ENCODE measurements at places on chromosomes 12 and 14.

DNA sequence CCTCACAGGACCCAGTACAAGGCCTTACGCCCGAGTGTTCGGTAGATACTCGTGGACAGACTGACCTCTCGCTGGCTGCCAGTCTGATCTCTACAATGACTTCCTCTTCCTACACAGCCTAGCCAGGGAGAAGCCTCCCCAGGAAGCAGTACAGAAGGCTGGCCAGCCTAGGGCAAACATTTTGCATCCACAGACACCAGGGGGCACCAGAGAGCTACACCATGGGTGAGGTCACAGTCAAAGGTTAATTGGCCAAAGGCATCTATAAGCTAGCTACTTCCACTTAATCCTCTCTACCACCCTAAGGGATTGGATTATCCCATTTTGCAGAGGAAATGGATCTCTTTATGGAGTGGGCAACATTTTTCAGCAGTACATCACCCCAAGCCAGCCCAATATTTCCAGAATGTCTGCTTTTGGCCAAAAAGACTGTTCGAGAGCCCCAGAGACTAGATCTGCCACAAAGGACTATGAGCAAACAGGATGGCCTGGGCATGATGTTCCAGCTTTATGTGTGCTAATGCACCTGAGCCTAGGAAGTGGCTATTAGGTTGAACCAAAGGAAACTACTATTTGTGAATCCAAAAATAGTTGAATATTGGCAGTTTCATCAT, 14.6 kb upstream of the PNMA1 start:
- DNase-seq = peak; percentile 86

- DNase-seq = peak; percentile 28
These were observed 53.3 kb upstream of the CERS5 start for GRCh38 chr12:50220363-50220995.

- DNase-seq = no peak
These were observed 353.7 kb downstream of the LRIG3 start for GRCh38 chr12:58566599-58566998.

GRCh38 chr12:25155022-25155576, 39.9 kb downstream of the DNAI7 start:
- DNase-seq = peak; percentile 64

- no peak for DNase-seq
These were observed 5.1 kb upstream of the LEMD3 start for GRCh38 chr12:65164244-65164643.

GRCh38 chr14:97350894-97351731, 553.9 kb downstream of the VRK1 start:
- no peak for DNase-seq

DNA sequence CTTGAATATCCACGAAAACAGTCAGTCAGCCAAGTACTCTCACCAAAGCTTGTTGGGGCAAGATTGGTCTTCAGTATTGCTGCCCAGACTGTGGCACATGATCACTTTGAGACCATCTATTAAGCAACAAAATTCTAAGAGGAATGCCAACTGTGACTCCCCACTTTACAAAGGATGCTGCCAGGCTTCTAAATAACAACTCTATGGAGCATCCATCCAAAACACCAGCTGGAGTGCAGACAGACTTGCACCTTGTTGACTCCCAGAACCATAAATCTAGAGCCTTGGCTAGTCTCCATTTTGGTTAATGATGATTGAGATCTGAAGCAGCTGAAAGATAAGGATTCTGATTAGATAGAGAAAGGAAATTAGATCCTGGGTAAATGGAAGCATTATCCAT, 132.8 kb downstream of the DIO2 start:
- DNase-seq = no peak

DNA sequence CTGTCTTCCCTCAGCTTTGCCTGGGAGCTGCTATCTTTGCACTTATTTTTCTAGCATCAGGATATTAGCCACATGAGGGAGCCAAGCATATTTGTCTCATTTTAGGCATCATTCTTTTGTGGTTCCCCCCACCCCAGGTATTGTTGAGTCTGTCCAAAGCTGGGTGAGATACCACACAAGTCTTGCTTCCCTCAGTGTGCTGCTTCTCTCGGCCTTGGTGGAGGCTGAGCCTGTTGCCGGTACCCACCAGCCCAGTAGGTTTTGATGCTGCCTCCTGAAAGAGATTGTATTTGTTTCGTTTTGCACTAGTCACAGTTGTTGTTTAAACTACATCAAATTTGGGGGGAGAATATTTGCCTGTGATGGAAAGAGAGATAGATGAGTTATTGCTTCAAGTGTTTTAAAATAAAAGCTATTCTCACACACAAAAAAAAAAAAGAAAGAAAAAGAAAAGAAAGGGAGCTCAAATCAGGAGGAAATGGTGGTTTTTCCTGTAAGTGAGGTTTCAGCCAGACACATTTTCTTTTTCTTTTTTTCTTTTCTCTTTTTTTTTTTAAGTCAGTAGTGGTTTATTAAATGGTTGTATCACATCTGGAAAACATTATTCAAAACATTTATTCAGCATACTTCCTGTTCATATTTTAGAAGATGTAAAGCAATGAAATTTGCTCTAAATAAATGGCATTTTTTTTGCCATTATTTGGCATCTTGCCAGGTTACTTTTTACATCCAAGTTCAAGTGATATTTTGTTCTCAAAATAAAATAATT, 58.5 kb downstream of the SLC4A8 start:
- peak; percentile 30 for DNase-seq

DNA sequence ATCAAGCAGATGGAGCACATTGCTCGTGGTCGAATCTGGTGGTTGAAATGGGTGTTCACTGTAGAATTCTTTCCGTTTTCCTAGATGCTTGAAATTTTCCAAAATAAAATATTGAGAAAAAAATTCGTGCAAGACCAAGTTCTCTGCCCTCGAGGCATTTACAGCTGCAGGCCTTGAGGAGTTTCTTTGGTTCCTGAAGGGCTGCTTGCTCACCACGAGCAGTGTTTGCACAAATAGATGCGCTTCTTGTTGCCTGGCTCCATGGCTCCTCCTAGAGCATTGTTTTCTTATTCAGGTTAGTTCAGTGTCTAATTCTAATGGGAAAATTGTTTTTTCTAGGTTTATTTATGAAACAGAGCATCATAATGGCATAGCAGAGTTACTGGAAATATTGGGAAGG, 74.5 kb upstream of the DYNC1H1 start:
- no peak for DNase-seq

- DNase-seq = peak; percentile 65
These were observed 151.6 kb upstream of the OR4E1 start for GRCh38 chr14:21825149-21825743.

DNA sequence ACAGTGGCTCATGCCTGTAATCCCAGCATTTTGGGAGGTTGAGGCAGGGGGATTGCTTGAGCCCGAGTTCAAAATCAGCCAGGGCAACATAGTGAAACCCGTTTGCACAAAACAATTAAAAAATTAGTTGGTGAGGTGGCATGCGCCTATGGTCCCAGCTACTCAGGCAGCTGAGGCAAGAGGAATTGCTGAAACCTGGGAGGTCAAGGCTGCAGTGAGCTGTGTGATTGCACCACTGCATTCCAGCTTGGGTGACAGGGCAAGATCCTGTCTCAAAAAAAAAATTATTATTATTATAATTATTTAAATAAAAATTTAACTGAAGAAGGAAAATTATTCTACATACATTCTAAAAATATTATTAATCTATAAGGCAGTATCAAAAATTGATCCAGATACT, 164.1 kb downstream of the ITPR2 start:
- no peak for DNase-seq

GRCh38 chr12:77625441-77625840, 205.3 kb upstream of the NAV3 start:
- DNase-seq = no peak

DNA sequence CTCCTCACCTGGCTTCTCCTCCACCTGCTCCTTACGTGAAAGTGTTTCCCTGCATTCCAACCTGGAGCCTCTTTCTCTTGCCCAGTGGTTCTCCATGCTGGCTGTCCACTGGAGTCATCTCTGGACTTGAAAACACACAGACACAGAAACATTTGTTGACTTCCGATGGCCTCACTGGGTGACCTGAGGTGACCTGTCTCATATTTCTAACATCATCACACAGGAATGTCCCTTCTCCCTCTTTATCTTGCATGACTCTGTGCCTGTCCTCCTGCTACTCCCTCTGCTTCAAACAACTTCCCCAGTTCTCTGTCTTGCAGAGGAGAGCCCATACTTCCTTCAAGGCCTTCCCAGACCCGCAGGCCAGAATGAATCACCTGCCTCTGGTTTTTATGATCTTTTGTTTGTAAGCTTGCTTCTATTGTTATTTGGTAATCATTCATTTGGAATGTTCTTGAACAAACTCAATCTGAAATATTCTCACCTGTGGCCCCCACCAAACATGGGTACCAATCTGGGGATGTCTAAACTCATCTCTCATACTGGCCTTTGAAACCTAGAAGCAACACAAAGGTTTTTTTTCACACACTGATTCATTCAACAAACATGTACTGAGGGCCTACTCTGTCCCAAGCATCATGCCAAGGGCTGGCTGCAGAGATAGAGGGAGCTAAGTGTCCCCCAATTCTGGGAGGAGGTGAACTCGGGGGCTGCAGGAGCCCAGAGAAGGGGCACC, 9.7 kb upstream of the RIN3 start:
- DNase-seq = no peak

DNA sequence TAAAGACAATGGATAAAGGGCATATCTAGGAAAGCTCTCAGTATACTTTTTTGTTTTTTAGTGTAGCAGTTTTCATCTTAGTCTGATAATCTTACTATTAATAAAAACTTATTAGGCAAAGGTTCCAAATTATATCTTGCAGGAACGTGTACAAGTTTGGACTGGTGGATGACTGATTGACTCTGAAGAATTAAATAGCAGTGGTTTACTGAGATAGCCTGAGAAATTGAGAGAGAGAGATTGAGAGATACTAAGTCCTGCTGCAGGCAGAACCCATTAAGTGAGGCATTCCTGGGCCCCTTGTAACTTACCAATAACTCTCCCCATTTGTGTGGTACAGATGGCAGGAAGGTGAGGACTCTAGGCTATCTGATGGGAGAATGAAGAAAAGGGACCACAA, 80.2 kb upstream of the SLC38A2 start:
- no peak for DNase-seq

DNA sequence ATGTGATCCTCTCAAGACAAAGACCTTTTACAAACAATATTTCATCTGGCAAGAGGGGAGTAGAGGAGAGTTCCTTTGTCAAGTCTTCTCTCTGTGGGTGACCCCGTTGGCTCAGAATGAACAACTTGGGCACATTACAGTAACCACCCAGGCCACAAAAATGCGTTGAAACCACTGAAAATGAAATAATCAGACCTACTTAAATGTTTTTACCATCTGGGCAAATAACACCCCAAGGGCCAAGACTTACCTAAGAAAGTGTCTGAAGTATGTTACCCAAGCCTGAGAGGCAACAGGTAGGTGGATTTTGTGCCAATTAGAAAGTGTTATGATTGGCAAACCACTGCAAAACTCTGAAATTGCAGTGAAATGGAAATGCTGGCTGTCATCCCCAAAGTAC, 1.3 kb downstream of the TC2N start:
- no peak for DNase-seq

GRCh38 chr12:127767656-127768055, 499.3 kb upstream of the TMEM132C start:
- no peak for DNase-seq

All from CD4-positive, alpha-beta T cell treated with Interleukin-12 subunit alpha and Interleukin-12 subunit beta, for 1 hour (primary cell).